Gastrocnemius medialis (tissue), 4 donors: ENCODE measurements at places on chromosomes 3 and 15. TPM values are rescaled to one million over a fixed set of nuclear protein-coding genes. Genes with fewer than 3 reads are reported as not detected.

The CERS3 gene
- not detected for total RNA-seq

The EPB42 gene
- total RNA-seq: not detected

The CTXN2 gene
- not detected for total RNA-seq

The TMEM89 gene
- total RNA-seq: not detected

The PLSCR5 gene
- not detected for total RNA-seq

The MORC1 gene
- total RNA-seq: not detected

The MRAS gene
- 67.3 TPM for total RNA-seq

The C3orf22 gene
- total RNA-seq: not detected

The PARP15 gene
- total RNA-seq: 0.16 TPM

The MAGEL2 gene
- total RNA-seq: not detected

The GOLGA8K gene
- total RNA-seq: not detected
